B cell (primary cell): ENCODE measurements at places on chromosomes 4 and X. TPM values are rescaled to one million over a fixed set of nuclear protein-coding genes. Genes with fewer than 3 reads are reported as not detected.

The ATP8A1 gene
- total RNA-seq = 51.8 and 54.3 TPM in 2 replicates

The F8A2 gene
- not detected in 2 replicates for total RNA-seq

The RAP2C gene
- total RNA-seq = 46.0 and 56.0 TPM in 2 replicates

The NPY5R gene
- not detected in 2 replicates for total RNA-seq

GRCh38 chr4:85632981-85633380 lies 158.0 kb downstream of the ARHGAP24 start:
- no peak for DNase-seq

GRCh38 chr4:41256740-41257256 lies at the start of gene UCHL1:
TSS of gene UCHL1 (plus strand) at chr4:41256928. CDS start at chr4:41256977, 49 bp downstream.
- peak; percentile 25 for DNase-seq

DNA sequence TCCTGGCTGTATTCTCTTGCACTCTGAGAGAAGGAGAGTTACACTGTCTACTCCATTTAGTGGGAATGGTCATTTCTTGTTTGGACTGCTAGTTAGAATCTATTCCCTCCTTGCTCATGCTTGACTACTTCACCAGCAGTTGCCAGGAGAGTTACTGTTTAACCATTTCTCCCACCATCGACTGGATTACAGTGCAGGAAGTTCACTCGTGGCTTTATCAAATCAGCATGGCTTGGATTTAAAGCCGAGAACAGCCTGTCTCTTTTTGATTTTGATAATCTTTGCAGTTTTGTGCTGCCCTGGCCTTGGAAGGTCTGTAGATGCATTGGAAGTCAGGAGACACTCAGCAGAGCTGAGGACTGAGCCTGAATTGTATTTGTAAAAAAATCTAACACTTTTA lies 3.2 kb downstream of the GBA3 start:
- DNase-seq = no peak

DNA sequence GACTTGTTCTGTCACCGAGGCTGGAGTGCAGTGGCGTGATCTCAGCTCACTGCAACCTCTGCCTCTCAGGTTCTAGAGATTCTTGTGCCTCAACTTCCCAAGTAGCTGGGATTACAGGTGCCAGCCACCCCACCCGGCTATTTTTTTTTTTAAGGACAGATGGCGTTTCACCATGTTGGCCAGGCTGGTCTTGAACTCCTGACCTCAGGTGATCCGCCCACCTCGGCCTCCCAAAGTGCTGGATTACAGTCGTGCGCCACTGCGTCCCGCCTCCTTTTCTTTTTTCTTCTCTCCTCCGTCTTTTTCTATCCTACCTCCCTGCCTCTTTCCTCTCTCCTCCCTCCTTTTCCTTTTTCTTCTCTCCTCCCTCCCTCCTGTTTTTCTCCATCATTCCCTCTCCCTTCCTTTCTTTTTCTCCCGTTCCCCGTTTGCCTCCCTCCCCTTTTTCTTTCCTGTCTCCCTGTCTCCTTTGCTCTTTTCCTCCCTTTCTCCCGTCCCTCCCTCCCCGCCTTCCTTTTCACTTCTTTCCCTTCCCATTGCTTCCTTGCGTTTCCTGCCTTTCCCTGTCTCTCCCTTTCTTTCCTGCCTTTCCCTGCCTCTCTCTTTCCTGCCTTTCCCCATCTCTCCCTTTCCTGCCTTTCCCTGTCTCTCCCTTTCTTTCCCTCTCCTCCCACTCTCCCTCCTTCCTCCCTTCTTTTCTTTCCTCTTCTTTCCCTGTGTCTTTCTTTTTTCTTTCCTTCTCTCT lies 2.1 kb upstream of the SLC25A6 start:
- DNase-seq = no peak

DNA sequence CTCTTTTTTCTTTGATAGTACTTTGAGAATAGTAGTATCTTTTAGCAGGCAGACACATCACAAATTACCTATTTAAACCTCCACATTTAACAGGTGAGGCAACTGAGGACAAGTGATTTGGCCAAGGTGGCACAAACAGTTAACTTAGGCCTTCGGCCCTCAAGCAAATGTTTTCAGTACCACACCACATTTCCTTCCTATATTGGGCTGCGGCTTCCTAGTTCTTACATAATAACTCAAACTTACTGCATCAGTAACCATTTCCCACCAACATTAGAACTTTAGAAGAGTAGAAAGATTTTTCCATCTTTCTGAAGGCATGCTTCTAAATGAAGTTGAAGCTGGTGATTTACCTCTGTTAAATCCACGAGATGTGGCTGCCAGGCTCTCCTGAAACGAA lies 63.2 kb upstream of the SLC4A4 start:
- no peak for DNase-seq

GRCh38 chrX:38225093-38225492 lies 4.4 kb upstream of the SRPX start:
- no peak for DNase-seq

GRCh38 chr4:57059890-57060716 lies 50.1 kb downstream of the IGFBP7 start:
- no peak for DNase-seq

- DNase-seq = no peak
These were observed 137.2 kb downstream of the RAPGEF2 start for GRCh38 chr4:159240046-159240445.

GRCh38 chrX:129719268-129719667 lies 19.5 kb upstream of the XPNPEP2 start:
- no peak for DNase-seq

- no peak for DNase-seq
These were observed 15.1 kb downstream of the TEC start for GRCh38 chr4:48254381-48255071.

DNA sequence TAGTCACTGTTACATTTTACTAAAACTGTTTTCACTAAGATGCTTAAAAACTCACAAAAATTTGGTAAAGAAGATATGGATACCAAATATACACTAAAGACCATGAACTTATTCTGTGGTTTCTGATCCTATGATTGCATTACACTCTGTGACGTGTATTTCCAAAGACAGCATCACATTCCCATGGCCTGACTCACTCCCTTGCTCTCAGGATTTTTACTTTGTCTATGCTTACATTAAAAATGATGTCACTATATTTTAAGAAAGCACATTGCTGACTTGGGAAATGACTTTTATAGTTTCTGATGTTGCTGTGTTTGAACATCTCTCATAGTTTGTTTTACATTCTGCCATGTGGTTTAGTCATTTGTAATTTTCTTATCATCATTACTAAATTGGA lies 327.9 kb upstream of the MAGEB18 start:
- DNase-seq = no peak

DNA sequence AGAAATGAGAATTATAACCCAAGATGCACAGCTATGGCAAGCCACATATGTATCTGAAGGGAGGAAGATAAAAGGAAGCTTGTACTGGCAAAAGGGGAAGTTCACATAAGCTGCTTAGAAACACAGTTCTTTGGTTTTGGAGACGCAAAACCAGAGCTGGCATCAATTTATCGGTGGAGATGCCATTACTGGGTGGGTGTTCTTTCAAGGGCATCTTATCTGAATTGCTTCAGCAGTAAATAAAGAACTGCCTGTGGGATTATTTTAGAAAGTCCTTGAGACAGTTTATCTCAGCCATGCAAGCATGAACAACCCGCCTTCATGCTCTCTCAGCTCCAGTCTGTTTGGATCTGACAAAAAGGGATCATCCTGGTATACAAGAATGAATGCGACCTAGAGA lies 60.8 kb downstream of the DDX60 start:
- peak; percentile 6 for DNase-seq

GRCh38 chr4:179625406-179625805 lies 2183.2 kb upstream of the AGA start:
- DNase-seq = no peak
